Dorsolateral prefrontal cortex (tissue), 122 donors: ENCODE measurements at places on chromosomes 7 and 10. TPM values are rescaled to one million over a fixed set of nuclear protein-coding genes. Genes with fewer than 3 reads are reported as not detected.

DNA sequence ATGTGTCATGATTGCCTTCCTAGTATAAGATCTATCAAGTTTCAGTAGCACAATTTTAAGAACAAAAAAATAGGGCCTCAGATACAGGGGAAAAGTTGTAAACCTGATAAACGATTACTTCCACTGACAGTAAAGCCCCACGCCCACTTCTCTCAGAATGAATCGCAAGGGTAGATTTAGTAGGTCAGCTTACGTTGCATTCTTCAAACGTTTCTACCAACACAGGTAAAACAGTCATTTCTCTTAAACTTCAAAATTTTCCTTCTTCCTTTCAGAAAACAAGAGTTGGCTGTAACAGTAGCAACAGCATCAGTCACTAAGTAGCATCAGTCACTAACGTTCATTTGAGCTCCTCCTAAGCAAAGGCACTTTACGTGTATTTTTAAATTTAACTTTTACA, 221.5 kb downstream of the ADAM12 start:
- no peak for DNase-seq

DNA sequence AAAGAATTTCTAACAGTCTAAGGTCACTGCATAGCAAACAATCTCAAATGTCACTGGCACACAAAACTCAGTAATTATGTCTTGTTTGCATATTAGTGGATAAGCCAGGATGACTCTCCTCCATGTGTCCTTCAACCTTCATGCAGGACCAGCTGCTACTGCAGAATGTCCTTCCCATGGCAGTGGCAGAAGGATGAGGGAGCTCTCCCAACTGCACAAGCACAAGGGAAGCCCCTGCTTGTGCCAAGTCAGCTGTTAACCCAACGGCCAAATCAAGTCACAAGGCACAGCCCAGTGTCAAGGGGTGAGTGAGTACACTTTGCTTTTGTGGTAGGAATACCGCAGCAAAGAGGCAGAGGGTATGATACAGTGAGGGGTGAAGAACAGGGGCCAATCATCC, 59.3 kb upstream of the VWC2 start:
- DNase-seq: no peak

DNA sequence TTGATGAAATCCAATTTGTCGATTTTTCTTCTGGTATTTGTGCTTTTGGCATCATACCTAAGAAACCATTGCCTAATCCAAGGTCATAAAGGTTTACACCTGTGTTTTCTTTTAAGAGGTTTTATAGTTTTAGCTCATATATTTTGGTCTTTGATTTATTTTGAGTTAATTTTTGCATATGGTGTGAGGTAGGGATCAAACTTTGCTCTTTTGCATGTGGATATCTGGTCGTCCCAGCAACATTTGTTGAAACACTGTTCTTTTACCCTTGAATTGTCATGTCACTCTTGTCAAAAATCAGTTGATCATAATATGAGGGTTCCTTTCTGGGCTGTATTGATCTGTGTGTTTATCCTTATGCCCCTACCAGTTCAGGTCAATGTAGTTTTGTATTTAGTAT, 232.5 kb upstream of the SH2B2 start:
- no peak for DNase-seq

DNA sequence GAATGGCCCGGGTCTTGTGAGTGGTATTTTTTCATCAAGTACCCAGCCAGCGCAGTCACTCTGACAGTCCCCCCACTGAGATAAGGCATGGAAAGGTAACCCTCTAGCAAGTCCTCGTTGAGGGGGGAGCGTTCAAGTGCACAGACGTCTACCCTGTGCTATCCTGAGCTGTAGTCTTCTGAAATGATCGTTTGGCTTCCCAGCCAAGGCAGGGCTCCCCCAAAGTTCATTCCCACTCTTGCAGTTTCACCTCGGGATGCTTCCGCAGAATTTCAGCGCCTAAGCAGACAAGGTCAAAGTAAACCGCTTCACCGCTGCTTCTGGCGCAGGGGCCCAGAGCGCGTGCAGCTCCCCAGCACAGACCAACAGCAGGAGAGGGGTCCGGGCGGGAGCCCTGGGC, 1.8 kb downstream of the INSYN2A start:
- no peak for DNase-seq

- DNase-seq: no peak
These were observed 25.2 kb downstream of the FOXK1 start for GRCh38 chr7:4707217-4707741.

DNA sequence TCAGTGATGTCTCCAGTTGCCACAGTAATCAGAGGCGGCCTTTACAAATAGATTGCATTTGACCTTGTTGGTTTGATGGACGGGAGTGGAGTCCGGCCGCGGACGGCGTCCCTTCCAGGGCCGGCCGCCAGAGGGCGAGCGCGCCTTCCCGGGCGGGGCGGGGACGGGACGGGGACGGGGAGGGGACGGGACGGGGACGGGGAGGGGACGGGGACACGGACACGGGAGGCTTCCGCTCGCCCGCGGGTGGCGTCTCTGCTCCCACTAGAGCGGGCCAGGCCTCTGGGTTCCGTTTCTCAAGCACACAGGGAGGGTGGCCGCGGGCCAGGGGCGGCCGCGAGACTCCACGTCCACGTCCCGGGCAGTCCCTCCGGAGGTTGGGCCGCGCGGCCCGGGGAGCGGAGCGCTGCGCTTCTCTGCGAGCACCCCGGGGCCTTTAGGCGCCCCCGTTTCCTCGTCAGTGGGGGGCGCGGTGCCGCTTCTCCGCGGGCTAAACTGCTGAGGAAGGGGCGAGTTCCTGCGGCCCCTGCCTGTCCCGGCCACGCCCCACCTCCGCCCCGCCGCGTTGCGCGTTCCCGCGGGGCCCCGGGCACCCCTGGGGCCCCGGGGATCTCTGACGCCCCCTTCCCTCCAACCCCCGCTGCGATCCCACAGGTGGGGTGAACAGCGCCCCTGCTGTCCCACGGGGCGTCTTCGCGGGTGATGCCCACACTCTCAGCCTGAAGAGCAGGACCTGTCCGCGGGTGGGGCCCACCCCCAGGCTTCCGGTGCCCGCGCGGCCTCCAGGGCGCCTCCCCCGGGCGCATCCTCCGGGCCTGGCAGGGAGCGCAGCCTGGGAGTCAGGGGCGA, 84.2 kb upstream of the MKI67 start:
- DNase-seq: no peak

DNA sequence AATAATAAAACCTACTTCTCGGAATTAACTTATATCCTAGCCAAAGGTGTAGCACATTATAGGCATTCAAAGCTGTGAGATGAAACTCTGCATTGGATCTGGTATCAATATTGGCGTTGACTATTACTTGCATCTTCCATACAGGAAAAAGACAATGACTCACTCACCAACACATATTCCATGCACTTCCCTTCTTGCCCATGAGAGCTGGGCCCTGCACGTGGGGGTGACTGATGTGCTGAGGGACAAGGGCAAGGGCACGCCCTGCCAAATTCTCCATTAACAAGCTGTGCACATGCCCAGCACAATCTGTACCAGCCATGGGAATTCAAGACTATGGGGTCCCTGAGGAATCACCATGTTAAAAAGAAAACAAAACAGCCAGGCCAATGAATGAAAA, 188.1 kb upstream of the PDE1C start:
- DNase-seq: no peak

The CRYGN gene
- total RNA-seq: 1.6 TPM

The ABCB1 gene
- total RNA-seq: 35.4 TPM

The CTNNA3 gene
- 81.9 TPM for total RNA-seq

The CUL1 gene
- 58.7 TPM for total RNA-seq

The KNDC1 gene
- 94.4 TPM for total RNA-seq

The CALHM1 gene
- 1.9 TPM for total RNA-seq
